ENCODE measurements at places on chromosomes 2 and 18.

GRCh38 chr2:150165442-150165841, 322.0 kb downstream of the RND3 start:
- DNase-seq = no peak

DNA sequence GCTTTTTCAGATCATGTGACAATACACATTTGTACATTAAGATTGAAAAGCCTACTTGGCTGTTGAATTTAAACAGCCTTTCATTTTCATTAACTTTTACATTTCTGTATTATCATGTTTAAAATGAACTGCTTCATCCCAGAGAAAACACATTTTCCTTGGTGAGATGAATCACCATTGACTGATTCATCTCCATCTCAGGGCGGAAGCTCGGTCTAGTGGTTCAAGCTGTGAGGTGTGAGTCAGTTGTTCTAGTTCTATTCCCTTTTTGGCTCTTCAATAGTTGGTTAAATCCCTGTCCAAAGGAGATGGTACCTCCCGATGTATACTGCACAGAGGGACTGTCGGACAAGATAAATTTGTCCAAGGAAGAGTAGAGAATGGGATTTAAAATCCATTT, 189.7 kb downstream of the ADCYAP1 start:
- no peak for DNase-seq

DNA sequence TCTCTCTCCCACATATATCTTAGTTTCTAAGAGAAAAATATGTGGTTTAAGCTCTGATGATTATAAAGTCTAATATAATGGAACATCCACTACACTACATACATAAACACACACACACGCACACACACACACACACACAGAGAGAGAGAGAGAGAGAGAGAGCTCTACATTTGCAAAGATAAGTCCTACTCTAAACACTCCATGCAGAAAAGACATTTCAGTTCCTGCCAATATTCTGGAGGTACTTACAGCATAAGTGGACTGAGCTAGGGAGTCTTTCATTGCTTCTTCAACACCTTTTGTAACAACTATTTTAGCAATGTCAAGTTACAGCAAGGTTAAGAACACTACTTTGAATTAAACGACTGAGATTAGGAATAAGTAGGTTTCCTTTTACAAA, 80.1 kb downstream of the FIGN start:
- DNase-seq = no peak

GRCh38 chr2:5926871-5927512, 234.8 kb downstream of the SOX11 start:
- DNase-seq = no peak

GRCh38 chr2:218229239-218229638, 12.2 kb downstream of the ARPC2 start:
- DNase-seq = no peak

GRCh38 chr2:3470166-3470651, 49.1 kb downstream of the ADI1 start:
- no peak for DNase-seq

DNA sequence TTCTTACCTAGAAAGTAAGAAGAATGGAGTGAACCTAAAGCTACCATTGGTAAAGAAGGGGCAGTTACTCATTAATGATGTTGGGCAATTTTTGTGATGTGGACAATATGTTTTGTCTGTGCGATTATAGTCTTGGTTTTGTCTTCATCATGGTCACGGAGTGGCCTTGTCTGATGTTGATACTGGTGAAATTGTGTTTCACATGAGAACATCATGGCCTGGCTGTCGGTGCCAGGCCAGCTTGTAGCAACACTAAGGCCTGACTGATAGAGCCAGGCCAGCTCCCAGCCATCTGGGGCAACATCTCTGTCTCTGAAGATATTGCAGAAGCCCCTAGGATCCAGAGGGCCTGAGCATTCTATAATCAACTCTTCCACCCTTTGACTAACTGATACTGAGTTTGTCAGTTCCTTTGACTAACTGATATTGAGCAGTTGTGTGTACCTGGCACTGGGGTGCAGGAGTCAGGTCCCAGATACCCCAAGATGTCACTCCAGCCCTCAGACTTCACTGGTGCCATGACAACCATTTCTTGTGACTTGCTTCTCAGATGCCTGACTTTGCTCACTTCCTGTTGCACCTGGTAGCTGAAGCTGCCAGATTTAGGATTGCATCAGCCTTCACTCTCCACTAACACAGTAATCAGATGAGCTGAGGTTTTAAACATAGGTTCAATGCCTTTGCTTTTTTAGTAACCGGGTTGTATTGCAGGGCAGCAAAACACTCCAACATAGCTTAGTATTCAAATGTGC, 62.5 kb downstream of the RPIA start:
- DNase-seq = no peak

DNA sequence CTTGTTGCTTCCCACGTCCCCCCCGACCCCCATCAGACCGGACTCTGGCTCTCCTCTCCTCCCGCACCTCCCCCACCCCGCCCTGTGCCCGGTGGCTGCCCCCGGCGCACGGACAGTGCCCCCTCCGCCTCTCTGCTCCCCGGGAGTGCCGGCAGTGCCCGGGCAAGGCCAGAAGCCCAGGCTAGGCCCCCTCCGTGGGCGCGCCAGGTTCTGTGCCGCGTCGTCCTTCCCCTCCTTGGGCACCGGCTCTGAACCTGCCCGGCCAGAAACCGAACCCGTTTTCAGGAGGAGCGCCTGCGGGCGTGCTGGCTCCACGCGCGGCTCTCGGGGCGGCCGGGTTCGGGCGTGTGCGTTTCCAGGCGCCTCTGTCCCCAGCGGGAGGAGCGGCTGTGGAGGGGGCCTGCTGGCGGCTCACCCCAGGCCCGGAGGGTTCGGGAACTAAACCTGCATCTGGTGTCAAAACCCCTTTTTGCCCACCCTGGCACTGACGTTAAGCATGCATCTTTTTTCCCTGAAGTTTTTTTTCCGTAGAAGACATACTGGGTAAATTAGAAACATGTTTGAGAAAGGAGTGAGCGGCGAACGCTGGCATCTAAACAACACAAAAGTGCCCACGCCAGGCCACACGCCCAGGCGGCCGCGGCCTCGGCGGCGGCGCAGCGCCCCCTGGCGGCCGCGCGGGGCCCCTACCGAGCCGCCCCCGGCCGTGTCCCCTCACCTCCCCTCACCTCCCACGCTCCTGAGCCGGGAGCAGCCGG, 123.9 kb upstream of the SLC1A4 start:
- peak; percentile 53 for DNase-seq

GRCh38 chr2:140383781-140384180, 1603.6 kb upstream of the NXPH2 start:
- DNase-seq = no peak

DNA sequence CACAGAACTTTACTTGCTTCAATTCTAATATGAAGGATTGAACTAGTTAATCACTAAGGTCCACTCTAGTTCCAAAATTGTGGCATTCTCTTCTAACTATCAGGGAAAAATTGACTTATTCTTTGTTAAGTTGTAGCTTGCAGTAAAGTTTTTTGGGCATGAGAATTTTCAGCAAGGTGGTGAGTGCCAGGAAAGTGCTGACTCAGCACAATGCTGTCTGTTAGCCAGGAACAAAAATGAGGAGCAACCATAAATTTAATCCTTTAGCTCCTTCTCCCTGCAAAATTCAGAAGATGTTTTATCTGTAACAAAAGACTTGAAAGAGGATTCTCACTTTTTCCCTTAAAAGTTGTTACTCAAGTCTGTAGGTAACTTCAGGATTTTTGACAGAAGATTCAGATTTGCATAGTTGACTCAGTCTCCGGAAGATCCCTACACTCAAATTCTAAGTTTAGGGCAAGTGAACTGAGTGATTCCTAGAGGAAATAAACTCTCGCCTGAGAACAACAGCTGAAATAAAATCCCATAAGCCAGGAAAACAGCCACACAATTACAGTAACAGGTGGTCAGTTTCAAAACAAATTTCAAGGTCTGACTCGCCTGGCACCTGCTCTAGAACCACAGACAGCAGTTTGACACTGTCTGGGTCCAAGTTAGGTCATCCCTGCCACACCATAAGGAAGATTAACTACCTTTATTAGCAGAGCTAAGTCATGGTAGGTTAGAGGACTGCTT, 20.2 kb upstream of the DARS1 start:
- no peak for DNase-seq

- DNase-seq = no peak
These were observed 117.3 kb upstream of the SEC11C start for GRCh38 chr18:59022167-59022945.

DNA sequence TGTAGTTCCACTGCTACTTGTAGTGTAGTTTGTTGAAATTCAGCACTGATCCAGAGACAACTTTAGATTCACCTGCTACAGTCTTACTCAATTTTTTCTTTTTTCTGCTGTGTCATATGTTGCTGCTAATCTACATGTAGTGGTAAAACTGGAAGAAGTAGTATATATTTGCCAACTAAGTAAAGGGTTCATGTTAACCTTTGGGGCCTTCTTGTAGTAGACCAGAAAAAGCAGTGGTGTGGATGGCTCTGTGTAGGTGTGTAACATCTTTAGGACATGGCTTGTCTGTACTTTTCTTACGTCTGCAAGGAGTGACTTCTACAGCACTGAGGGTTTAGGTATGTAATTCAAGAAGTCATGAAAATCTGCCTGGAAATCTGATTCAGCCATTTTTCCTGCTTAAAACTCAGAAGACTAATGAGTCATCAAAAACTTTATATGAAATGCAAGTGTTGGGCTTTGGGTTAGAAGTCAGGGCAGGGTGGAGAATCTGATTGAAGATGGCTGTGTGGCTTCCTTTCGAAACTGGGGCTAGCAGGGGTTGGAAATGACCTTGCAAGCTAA, 8.4 kb downstream of the PTPRM start:
- DNase-seq = no peak

DNA sequence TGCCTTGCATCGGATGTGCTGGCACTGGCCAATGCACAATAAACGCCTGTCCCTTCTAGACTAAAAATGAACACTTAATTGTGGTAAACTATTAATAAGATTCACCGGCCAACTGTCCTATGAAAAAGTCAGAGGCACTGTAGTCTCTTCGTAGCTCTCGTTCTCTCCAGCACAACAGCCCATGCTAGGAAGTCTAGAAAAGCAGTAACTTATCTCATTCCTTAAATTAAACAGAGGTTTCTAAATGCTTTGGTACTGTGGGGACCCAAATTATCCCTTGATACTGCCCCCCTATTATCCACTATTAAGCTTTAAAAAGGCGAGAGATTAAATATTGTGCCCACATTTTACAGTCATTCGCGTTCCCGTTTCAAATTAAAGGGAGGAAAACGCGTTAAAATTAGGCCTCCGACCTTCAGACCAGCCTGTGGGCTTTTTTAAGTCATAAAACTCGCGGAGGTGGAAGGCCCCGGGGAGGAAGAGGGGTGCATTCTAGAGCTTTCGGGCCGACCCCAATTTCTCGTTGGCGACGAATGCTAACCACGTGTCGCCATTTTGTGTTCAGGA, 1.5 kb upstream of the PCBP1 start:
- no peak for DNase-seq

DNA sequence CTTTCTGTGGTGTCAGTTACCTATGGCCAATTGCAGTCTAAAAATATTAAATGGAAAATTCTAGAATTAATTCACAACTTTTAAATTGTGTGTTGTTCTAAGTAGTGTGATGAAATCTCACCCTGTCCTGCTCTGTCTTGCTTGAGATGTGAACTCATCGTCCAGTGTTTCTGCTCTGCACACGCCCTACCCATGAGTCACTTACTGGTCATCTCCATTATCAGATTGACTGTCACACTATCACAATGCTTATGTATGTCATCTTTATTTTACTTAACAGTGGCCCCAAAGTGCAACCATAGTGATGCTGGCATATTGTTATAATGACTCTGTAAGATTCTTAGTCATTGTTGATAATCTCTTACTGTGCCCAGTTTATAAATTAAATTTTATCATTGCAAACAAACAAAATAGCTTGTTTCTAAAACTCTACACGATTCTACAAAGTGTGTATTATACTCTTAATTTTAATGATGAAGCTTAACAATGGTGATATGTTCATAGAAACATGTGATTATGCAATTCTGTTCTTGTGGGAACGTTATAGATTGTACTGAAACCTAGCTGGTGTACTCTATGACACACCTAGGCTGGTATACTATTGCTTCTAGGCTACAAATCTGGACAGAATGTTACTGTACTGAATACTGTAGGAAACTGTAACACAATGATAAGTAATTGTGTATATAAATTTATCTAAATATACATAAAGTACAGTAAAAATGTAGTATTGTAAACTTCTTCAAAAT, 1086.8 kb upstream of the PIK3C3 start:
- DNase-seq = no peak

- no peak for DNase-seq
These were observed 23.4 kb upstream of the SMIM21 start for GRCh38 chr18:75450906-75451305.

- DNase-seq = peak; percentile 70
These were observed 13.1 kb upstream of the ACTR3 start for GRCh38 chr2:113876503-113877387.

DNA sequence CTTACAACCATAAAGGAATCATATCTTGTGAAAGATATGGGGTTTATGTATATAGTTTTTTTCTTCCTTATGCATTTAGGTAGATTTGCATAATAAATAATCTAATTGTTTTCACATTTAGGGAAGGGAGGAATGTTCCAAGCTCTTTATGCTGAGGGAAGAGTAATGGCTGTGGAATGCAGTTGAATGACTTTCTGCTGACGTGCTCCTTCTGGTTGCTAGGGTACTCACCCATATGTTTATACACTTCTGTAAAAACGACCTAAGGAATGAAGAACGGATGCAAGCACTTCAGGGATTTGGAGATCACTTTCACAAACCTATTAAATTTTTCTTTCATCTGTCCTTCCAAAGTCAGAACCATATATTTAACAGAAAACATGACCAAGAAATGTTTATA, 29.2 kb upstream of the PPP4R1 start:
- DNase-seq = no peak

GRCh38 chr2:177355874-177356273, 36.7 kb upstream of the AGPS start:
- no peak for DNase-seq

DNA sequence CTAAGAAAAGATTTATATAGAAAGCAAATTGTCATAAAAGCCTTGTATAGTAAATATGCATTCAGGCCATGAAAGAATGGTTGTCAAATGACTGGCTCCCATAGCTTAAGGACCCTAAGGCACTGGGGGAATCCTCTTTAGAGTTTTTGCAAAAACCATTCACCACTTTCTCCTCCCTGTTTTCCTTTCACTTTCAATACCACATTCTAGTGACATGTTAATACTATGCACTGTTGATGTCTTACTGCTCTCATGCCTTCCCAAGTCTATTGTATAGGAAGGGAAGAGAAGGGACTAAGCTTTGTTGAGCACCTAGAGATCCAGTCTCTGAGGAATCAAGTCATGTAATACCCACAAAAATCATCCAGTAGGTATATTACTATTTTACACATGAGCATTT, 383.0 kb upstream of the LRRTM1 start:
- DNase-seq = no peak

Measured in stimulated activated CD4-positive, alpha-beta T cell treated with anti-CD3 and anti-CD28 coated beads, Interleukin-12 subunit alpha, Interleukin-12 subunit beta, amount 100 ng/mL, for 48 hours (primary cell).